Upper lobe of right lung (tissue), 1 donor: ENCODE measurements at places on chromosomes 13 and 19.

- peak; percentile 52 for DNase-seq
- H3K4me1 ChIP-seq = peaks cover 35% of the 10 kb centered on the region
- H3K36me3 ChIP-seq = no peaks in the 10 kb centered on the region
Observed at GRCh38 chr19:6087074-6087571, 23.2 kb downstream of the RFX2 start.

- peaks cover 60% of the 10 kb centered on the region for H3K4me1 ChIP-seq
- no peak overlapping the region for H3K27ac ChIP-seq
- DNase-seq = no peak
- peaks cover 10% of the 10 kb centered on the region for H3K36me3 ChIP-seq
- no peak overlapping the region for H3K4me3 ChIP-seq
Observed at GRCh38 chr13:110523838-110524540, 37.5 kb downstream of the RAB20 start.

GRCh38 chr13:22846551-22846950 lies 334.2 kb upstream of the SGCG start:
- H3K36me3 ChIP-seq = no peaks in the 10 kb centered on the region
- H3K4me3 ChIP-seq = no peak overlapping the region
- H3K27ac ChIP-seq = no peak overlapping the region
- no peaks in the 10 kb centered on the region for H3K27me3 ChIP-seq
- H3K4me1 ChIP-seq = no peaks in the 10 kb centered on the region
- no peak for DNase-seq

- DNase-seq = no peak
- H3K4me1 ChIP-seq = peaks cover 25% of the 10 kb centered on the region
- no peaks in the 10 kb centered on the region for H3K36me3 ChIP-seq
- H3K27me3 ChIP-seq = no peaks in the 10 kb centered on the region
Observed at GRCh38 chr13:76725211-76725610, 161.0 kb downstream of the KCTD12 start.

- H3K27me3 ChIP-seq = no peaks in the 10 kb centered on the region
- H3K27ac ChIP-seq = peak overlapping the region; percentile 58
- peak; percentile 83 for DNase-seq
- no peaks in the 10 kb centered on the region for H3K36me3 ChIP-seq
- H3K4me1 ChIP-seq = peaks cover 29% of the 10 kb centered on the region
Observed at GRCh38 chr19:7415163-7415856, 66.6 kb downstream of the ARHGEF18 start.

- DNase-seq = no peak
- peaks cover 26% of the 10 kb centered on the region for H3K27me3 ChIP-seq
- H3K27ac ChIP-seq = no peak overlapping the region
- no peaks in the 10 kb centered on the region for H3K4me1 ChIP-seq
Observed at GRCh38 chr13:101157261-101157660, 259.0 kb downstream of the NALCN start.

GRCh38 chr19:41698746-41699230 lies 9.6 kb upstream of the CEACAM5 start:
- no peaks in the 10 kb centered on the region for H3K36me3 ChIP-seq
- no peak for DNase-seq
- no peak overlapping the region for H3K27ac ChIP-seq
- H3K4me3 ChIP-seq = no peak overlapping the region
- no peaks in the 10 kb centered on the region for H3K4me1 ChIP-seq

- H3K27ac ChIP-seq = peak overlapping the region; percentile 96
- peaks cover 33% of the 10 kb centered on the region for H3K4me1 ChIP-seq
- H3K36me3 ChIP-seq = no peaks in the 10 kb centered on the region
- H3K4me3 ChIP-seq = no peak overlapping the region
Observed at GRCh38 chr19:8512115-8512967, 1.6 kb downstream of the ZNF414 start.

- H3K4me3 ChIP-seq = no peak overlapping the region
- H3K36me3 ChIP-seq = no peaks in the 10 kb centered on the region
- peak; percentile 55 for DNase-seq
- no peaks in the 10 kb centered on the region for H3K4me1 ChIP-seq
- H3K27ac ChIP-seq = no peak overlapping the region
Observed at GRCh38 chr19:55032170-55032800, 5.8 kb downstream of the GP6 start.
